Stimulated activated CD8-positive, alpha-beta memory T cell treated with anti-CD3 and anti-CD28 coated beads, Interleukin-7, amount 100 ng/mL, for 4 hours (primary cell): ENCODE measurements at places on chromosomes 2 and 18.

- no peak for DNase-seq
Measured at GRCh38 chr2:98476192-98476868, 31.7 kb downstream of the INPP4A start.

- DNase-seq: no peak
Measured at GRCh38 chr2:86455181-86455580, 14.0 kb downstream of the KDM3A start.

DNA sequence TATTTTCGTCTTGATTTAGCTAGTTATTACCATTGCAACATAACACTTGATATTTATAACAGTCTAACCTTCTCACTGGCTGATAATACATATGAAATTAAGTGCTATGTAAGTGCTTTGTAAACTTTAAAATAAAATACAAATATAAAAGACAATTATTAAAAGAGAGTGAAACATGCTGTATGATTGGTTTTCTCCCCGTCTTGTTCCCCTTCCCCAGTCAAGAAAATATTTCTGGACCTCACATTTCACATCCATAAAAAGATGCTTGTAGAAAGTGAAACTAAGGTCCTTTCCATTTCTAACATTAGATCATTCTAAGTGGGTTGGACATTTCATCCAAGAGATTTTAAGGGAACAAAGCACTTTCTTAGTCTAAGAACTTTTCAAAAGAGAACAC, 310.2 kb upstream of the LRATD1 start:
- no peak for DNase-seq

- DNase-seq: no peak
Measured at GRCh38 chr2:186853951-186854350, 5.0 kb upstream of the ZSWIM2 start.

DNA sequence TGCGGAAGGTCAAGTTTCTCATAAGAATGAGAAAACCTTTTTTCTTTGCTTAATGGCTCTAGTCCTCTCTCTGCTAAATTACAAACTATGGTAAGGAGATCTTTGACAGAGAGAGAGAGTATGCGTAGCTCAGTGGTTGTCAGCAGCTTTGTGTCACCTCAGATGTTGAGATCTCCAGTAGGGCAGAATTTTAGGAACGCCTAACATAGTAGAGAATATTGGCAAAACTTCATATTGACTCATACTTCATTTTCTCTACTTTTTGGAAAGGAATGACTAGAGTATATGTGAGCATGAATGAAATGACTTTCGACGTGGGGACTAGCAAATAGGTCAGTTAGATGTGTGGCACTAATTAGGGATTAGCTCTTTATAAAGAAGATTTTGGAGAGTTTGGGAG, 64.0 kb downstream of the WDR7 start:
- no peak for DNase-seq

GRCh38 chr2:178644919-178645318, 162.3 kb downstream of the TTN start:
- DNase-seq: no peak

- no peak for DNase-seq
Measured at GRCh38 chr2:69683170-69683971, 39.8 kb upstream of the AAK1 start.

GRCh38 chr2:42978887-42979415, 186.6 kb upstream of the HAAO start:
- DNase-seq: no peak

GRCh38 chr2:40352041-40352702, 99.7 kb downstream of the SLC8A1 start:
- DNase-seq: no peak

GRCh38 chr2:212357606-212358005, 181.0 kb downstream of the ERBB4 start:
- no peak for DNase-seq

DNA sequence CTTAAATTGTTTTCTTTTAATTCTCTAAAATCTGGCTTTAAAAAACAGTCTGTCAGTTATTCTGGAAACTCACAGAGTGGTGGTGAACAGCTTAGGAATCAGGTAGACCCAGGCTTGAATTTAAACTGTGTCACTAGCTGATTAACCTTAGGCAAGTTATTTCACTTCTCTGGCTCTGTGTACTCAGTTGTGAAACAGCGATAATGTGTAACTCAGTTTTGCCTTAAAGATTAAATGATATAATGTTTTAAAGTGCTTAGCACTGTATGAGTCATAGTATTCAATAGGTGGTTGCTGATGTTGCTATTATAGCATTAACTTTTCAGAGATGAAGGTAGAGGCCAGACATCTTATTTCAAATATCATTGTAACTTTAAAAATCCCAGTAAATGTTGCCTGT, 40.7 kb downstream of the PKP4 start:
- DNase-seq: no peak

DNA sequence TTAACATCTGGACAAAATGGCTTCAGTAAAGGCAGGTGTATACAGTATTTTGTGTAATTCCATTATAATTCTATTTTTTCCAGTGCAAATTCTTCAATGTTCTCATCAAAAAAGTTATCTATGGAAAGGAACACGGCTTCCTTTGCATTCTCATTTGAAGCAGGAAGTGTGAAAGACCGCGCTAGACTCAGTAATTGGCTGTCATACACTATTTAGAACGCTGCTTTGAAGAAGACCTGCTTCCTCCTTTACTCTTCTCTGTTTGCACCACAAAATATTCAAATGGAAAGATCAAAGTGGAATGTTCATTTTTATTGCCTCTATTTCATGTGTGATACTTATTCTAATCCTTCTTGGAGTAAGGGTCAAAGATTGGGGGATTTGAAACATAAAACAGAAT, 883.7 kb downstream of the TSN start:
- DNase-seq: no peak

DNA sequence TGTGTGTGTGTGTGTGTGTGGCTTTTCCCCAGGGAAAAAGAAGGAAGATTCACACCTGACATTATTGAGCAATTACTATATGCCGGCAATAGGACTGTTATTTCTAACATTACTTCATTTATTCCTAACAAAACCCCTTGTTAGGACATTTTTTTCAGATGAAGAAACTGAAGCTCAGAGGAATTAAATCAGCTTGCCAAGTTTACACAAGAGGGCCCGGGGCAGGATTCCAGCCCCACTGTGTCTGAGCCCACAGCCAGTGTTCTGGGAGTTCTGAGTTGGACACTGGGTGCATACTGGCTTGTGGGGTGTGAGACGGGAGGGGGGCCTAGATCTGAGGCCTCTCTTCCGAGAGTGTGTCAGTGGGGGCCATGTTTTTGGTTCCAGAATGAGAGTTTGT, 9.9 kb downstream of the TOGARAM2 start:
- no peak for DNase-seq

- DNase-seq: no peak
Measured at GRCh38 chr2:236321415-236321814, 57.2 kb upstream of the ASB18 start.

GRCh38 chr2:240799033-240799820, 20.8 kb downstream of the KIF1A start:
- no peak for DNase-seq

DNA sequence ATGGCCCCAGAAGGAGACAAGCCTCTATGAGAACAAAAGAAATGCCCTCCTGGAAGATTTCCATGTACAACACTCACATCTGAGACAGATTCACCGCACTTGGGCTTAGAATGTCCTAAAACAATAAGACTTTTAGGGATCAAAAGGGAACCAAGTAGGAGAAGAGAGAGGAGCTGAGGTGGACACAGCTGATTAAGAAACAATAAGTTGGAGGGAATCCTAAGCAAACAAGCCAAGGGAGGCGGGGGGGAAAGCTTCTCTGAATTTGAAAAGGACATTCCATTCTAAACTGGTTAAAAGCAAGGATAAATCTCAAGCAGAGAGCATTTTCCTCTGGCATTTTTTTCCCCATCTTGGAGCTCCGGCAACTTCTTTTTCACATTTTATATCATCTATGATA, 9.9 kb downstream of the ACVR1 start:
- no peak for DNase-seq

- DNase-seq: no peak
Measured at GRCh38 chr2:105760191-105760590, 15.5 kb downstream of the NCK2 start.

DNA sequence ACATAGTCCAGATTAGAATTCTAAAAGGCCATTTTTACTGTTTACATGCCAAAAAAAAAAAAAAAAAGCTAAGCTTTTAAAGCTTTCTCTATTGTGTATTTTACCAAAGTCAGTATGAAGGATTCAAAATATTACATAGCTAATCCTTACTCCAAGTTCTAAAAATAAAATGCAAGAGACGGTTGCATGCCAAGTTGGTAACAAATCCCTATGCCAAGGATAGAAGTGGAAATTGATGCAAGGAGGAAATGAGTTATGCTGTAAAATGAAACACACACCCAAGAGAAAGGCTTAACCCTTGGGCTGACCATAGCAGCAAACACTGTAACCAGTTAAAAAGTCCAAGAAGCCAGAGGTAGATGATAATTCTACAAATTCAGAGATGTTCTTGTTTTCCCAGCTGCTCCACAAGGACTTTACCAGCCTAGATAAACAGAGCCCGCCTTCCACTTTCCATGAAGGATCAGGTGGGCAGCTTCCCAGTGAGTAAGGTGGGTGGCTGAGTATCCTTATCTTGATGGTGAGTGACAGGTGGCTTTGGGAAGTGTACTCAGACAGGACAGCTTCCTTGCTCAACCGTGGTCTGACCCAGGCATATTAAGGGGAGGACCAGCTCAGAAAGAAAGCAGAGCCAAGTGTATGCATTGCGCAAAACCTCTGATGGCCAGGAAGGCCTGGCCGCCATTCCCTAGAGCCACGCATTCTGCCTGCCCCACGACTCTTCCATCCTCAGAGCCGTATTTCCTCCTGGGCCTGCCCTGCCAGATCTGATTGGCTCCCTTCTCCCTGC, 34.4 kb downstream of the ATP8B1 start:
- no peak for DNase-seq

DNA sequence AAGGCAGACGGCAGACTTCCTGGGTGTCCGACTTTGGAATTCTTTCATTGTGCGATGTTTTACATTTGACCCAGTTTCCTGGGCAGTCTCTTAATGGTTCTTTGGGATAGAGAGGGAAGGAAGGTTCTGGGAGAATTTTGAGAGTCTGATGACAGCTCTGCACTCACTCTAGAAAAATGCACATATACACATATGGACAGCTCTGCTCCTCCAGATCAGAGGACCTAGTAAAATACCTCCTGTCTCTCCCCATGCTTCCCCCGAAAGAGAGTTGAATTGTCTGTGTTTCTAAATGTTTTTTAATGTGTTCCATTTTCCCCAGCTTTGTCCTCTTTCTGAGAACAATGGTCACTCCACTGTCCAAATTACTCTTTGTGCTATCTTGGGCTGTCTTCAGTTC, 102.0 kb upstream of the CXCR4 start:
- no peak for DNase-seq

- DNase-seq: peak; percentile 15
Measured at GRCh38 chr2:159227467-159227866, 59.0 kb downstream of the WDSUB1 start.

DNA sequence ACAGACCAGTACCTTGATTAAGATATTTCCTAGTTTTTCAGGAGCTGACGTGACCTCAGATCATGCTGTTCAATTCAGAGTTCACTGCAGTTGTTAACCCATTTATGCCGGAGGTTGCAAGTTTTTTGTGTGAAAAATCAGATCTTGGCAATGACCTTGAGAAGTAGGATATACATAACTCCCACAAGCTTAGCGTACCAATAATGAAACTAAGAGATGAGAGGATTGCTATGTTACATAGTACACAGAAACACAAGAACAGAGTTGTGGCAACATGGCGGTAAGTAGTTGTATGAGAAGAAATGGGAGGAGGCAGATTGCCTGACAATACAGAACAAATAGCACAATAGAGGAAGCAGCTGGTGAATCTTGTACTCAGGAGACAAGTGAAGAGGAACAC, 39.1 kb downstream of the PPIG start:
- DNase-seq: no peak

DNA sequence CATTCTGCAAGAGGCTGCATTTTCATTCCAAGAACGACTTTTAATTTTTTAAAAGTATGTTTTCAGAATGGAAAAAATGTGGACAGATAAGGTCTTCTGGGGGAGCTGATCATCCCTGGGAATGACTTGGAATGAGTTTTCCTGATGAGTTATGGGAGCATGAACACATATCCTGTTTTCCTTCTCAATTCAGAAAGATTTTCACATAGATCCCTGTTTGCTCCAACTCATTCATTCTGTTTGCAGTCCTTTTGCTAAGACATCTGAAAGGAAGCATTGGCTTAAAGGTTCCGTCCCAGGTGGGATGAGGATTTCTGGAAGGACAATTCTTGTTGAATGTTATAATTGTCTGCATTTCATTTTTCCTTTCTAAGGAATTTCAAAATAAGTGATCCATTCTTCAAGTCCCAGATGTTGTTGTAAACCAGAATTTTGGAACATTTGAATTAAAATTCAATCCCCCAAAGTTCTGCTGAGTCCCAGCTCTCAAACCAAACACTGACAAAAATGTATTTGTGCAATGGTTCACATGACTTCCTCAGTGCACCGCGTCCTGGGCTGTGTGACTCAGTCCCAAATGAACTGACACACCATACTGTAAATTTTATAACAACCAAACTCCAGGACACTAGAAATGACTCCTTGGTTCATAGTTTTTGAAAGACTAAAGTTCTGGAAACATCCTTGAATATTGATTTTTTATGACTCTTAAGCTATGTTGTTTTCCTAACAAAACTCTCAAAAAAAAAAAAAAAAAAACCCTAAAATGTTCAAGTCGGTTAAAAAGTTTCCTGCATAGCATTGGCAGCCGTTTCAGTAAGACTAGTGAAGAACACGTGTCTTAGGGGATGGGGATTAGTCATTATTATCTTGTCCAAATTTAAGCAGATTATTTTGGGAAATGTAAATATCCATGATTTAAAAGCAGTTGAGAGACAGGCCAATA, 281.8 kb upstream of the TCF4 start:
- no peak for DNase-seq

- DNase-seq: no peak
Measured at GRCh38 chr18:56200381-56200911, 437.9 kb downstream of the TXNL1 start.

DNA sequence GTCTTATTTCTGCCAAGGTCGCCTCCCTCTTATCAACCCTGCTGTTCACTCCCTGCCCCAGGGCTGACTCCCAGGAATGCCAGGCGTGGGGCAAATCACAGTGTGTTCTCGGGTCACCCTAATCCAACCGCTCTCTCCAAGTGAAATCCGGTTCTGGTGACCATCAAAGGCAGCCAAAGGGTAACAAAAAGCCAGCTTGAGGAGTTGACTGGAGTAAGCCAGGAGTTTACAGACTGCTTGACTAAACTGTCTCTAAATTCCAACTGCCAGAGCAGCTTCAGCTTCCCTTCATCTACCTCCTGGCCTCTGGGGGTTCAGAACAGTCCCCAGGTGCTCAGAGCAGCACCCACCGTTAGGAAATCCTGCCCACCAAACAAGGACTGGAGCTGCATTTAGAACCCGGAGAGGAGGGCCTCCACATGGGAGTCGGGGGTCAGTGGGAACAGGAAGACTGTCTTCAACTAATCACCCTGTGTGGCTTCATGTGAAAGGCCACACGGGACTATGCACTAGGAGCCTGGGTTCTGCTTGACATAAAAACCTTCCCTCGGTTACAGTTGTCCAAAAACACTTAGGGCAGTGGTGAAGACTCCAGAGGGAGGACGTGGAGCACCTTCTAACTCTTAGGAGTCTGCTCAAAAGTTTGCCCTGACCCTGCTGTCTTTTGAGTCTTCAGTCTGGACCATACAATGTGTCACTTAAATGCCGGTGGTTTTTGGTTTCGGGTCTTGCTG, 24.2 kb upstream of the MCFD2 start:
- no peak for DNase-seq

- no peak for DNase-seq
Measured at GRCh38 chr2:96241900-96242611, 23.7 kb downstream of the TMEM127 start.
